ENCODE measurements at places on chromosomes 16 and 17. TPM values are rescaled to one million over a fixed set of nuclear protein-coding genes. Genes with fewer than 3 reads are reported as not detected.

TMC7 gene
- 1.4 TPM for polyA plus RNA-seq

CTRL gene
- polyA plus RNA-seq, result 3.8 TPM

KRT12 gene
- polyA plus RNA-seq, result not detected

BICDL2 gene
- polyA plus RNA-seq, result 0.30 TPM

PLD6 gene
- polyA plus RNA-seq, result 1.0 TPM

KCNJ18 gene
- polyA plus RNA-seq, result not detected

CCL17 gene
- not detected for polyA plus RNA-seq

CPHXL2 gene
- polyA plus RNA-seq, result not detected

CACNG3 gene
- not detected for polyA plus RNA-seq

HOXB13 gene
- not detected for polyA plus RNA-seq

CSH1 gene
- polyA plus RNA-seq, result not detected

NTN1 gene
- polyA plus RNA-seq, result 0.21 TPM

WNT9B gene
- not detected for polyA plus RNA-seq

GSDMA gene
- polyA plus RNA-seq, result 0.21 TPM

GLG1 gene
- polyA plus RNA-seq, result 139 TPM

KIF18B gene
- polyA plus RNA-seq, result 4.6 TPM

PABPN1L gene
- not detected for polyA plus RNA-seq

TMEM100 gene
- not detected for polyA plus RNA-seq

CDH13 gene
- polyA plus RNA-seq, result 53.6 TPM
